Right atrium auricular region (tissue), 2 donors: ENCODE measurements at places on chromosomes 13 and 19. TPM values are rescaled to one million over a fixed set of nuclear protein-coding genes. Genes with fewer than 3 reads are reported as not detected.

C19orf85 gene
- not detected for total RNA-seq

FCER2 gene
- not detected for total RNA-seq

CASP14 gene
- total RNA-seq: not detected

GJA3 gene
- total RNA-seq: 8.5 TPM

- H3K36me3 ChIP-seq: peaks cover 13% of the 10 kb centered on the region
- H3K27ac ChIP-seq: peak overlapping the region; percentile 48
- no peaks in the 10 kb centered on the region for H3K27me3 ChIP-seq
- H3K4me1 ChIP-seq: peaks cover 52% of the 10 kb centered on the region
Observed at GRCh38 chr13:33235078-33235477, 50.5 kb downstream of the STARD13 start.

- no peak for DNase-seq
- no peaks in the 10 kb centered on the region for H3K27me3 ChIP-seq
- no peak overlapping the region for H3K4me3 ChIP-seq
- peaks cover 38% of the 10 kb centered on the region for H3K4me1 ChIP-seq
- peak overlapping the region; percentile 78 for H3K27ac ChIP-seq
Observed at GRCh38 chr13:41017159-41017558, 2.0 kb downstream of the ELF1 start.

- DNase-seq: no peak
- no peak overlapping the region for H3K27ac ChIP-seq
- H3K4me3 ChIP-seq: no peak overlapping the region
- H3K36me3 ChIP-seq: no peaks in the 10 kb centered on the region
- no peaks in the 10 kb centered on the region for H3K4me1 ChIP-seq
Observed at GRCh38 chr13:108272333-108272732, 2.8 kb downstream of the TNFSF13B start.

- H3K4me1 ChIP-seq: peaks cover 11% of the 10 kb centered on the region
- no peaks in the 10 kb centered on the region for H3K27me3 ChIP-seq
- peaks cover 46% of the 10 kb centered on the region for H3K36me3 ChIP-seq
- H3K27ac ChIP-seq: no peak overlapping the region
- H3K4me3 ChIP-seq: no peak overlapping the region
Observed at GRCh38 chr19:42081584-42082203, 5.7 kb downstream of the ZNF574 start.

DNA sequence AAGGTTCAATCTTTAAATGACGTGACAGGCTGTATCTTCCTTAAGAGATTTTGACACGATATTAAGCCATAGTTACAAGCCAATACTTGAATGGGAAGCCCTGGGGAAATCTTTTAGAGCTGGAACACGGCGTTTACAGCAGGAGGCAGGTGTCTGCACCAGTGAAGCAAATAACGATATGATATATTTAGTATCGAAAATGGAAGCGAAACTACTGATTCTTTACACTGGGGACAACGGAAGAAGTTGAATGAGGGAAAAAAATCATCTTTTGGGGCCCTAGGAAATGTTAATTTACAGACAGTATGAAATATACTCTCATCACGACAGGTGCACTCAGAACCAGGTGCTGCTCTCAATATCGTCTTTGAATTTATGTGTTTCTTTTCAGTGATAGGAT is 793.9 kb upstream of the PCDH20 start:
- no peak overlapping the region for H3K27ac ChIP-seq
- H3K4me1 ChIP-seq: no peaks in the 10 kb centered on the region
- no peaks in the 10 kb centered on the region for H3K27me3 ChIP-seq
- H3K4me3 ChIP-seq: no peak overlapping the region

DNA sequence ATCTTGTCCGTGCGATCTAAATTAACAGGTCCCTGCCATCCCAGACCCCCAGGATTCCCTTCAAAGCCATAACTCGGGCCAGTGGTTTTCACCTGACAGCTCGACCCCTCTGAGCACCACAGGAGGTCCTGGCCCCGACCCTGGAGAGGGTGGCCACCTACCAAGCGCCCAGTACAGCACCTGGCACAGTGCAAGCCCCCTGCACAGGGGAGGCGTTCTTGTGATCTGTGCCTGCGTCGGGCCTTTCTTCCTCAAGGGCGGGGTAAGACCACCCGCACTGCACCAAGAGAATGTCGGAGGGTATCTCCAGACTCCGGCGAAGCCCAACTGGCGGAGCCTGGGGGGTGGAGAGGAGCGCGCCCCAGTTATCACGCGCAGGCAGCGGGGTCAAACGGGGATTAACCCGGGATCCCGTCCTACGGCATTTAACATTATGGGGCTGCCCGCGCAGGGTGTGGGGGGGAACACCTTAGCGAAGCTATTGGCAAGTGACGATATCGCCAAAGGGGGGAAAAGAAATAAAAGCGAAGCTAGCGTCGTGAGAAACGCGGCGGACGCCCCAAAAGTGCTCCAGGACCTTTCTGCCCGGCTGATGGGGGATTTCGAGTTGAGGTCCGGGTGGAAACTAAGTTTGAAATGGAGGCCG is 1.3 kb upstream of the HNRNPL start:
- peak overlapping the region; percentile 79 for H3K4me3 ChIP-seq
- peaks cover 23% of the 10 kb centered on the region for H3K36me3 ChIP-seq
- no peaks in the 10 kb centered on the region for H3K27me3 ChIP-seq

DNA sequence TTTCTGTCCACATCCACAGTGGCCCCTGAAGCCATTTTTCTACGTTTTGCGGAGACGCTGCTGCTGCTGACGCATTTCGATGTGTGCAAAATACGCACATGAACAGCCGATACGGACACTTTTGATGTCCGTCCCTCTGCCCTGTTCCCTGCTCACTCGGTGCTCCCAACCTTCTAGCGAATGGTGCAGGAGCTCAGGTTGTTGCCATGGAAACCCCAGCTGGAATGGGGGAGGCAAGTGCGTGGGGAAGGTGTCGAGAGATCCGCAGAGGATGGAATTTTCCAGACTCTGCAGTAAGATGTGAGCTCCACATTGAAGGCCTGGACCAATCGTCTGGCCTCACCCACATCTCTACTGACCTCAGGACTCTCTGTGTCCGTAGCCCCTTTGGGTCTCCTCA is 109.2 kb upstream of the USP29 start:
- no peak for DNase-seq
- H3K27ac ChIP-seq: no peak overlapping the region
- H3K27me3 ChIP-seq: no peaks in the 10 kb centered on the region
- no peaks in the 10 kb centered on the region for H3K4me1 ChIP-seq

- no peaks in the 10 kb centered on the region for H3K36me3 ChIP-seq
- H3K27ac ChIP-seq: no peak overlapping the region
- no peak overlapping the region for H3K4me3 ChIP-seq
- no peaks in the 10 kb centered on the region for H3K27me3 ChIP-seq
- DNase-seq: peak; percentile 57
Observed at GRCh38 chr19:34503531-34504272, 22.1 kb downstream of the WTIP start.

DNA sequence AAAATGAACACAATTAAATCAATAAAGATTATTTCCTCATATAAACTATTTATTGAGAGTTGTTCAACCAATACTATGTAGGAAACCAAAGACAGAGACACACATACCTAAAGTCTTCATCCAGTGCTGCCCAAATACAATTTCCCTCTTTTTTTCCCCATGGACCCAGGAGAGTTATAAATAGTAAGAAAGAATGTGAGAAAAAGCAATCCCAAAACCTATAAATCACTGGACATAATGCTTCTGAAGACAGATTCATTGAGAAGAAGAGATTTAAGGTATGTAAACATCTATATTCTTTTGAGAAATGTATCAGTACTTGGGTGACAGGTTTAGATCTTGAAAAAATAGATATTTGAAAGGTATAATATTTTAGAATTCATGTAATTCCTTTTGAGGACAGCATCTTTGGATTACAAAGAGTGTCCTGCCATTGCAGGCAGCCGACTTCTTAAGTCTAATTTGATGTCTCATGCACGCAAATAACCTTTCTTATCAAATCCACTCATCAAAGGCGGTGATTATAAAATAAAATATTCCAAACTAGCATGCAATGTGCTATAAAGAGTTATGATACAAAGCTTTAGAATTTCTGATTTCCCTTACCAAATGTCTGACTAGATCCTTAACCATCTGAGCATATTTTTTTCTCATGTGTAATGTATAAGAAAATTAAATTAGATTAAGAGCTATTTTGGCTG is 739.4 kb downstream of the LIG4 start:
- DNase-seq: no peak
- H3K36me3 ChIP-seq: no peaks in the 10 kb centered on the region
- no peak overlapping the region for H3K4me3 ChIP-seq
- H3K27me3 ChIP-seq: no peaks in the 10 kb centered on the region
- H3K4me1 ChIP-seq: no peaks in the 10 kb centered on the region

GRCh38 chr19:2192862-2193261 is 29.1 kb downstream of the DOT1L start:
- H3K27me3 ChIP-seq: no peaks in the 10 kb centered on the region
- H3K27ac ChIP-seq: no peak overlapping the region
- H3K36me3 ChIP-seq: peaks cover 70% of the 10 kb centered on the region

- DNase-seq: no peak
- no peak overlapping the region for H3K4me3 ChIP-seq
- no peaks in the 10 kb centered on the region for H3K36me3 ChIP-seq
- no peaks in the 10 kb centered on the region for H3K27me3 ChIP-seq
- no peaks in the 10 kb centered on the region for H3K4me1 ChIP-seq
Observed at GRCh38 chr19:30555075-30555790, 183.0 kb downstream of the ZNF536 start.

GRCh38 chr13:113996081-113996911 is 22.4 kb upstream of the C13orf46 start:
- H3K4me1 ChIP-seq: peaks cover 29% of the 10 kb centered on the region
- no peak overlapping the region for H3K27ac ChIP-seq
- H3K36me3 ChIP-seq: peaks cover 5% of the 10 kb centered on the region
- H3K4me3 ChIP-seq: no peak overlapping the region

DNA sequence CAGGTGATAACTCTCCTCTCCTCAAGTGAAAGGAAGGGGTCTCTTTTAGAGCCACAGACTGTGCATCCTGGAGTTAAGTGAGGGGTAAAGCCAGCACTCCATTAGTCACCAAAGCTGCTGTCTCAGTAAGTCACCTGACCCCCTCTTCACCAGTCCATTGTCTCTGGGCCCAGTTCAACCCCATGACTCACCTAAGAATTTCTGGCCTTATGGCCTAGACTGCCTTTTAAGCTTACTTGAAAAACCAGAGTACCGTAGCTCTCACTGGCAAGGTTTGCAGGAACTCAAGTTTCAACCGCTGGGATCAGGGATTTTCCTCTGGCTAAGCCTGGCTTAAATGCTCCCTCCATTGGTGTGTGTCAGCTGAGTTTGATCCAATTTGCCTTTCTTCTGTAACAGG is 23.4 kb upstream of the EID2 start:
- H3K4me3 ChIP-seq: no peak overlapping the region
- no peaks in the 10 kb centered on the region for H3K36me3 ChIP-seq
